Vagina (tissue), 2 donors: ENCODE measurements at places on chromosomes 1 and 21.
A peak's percentile ranks its signal among the peaks of the same experiment; 100 is the strongest.

DNA sequence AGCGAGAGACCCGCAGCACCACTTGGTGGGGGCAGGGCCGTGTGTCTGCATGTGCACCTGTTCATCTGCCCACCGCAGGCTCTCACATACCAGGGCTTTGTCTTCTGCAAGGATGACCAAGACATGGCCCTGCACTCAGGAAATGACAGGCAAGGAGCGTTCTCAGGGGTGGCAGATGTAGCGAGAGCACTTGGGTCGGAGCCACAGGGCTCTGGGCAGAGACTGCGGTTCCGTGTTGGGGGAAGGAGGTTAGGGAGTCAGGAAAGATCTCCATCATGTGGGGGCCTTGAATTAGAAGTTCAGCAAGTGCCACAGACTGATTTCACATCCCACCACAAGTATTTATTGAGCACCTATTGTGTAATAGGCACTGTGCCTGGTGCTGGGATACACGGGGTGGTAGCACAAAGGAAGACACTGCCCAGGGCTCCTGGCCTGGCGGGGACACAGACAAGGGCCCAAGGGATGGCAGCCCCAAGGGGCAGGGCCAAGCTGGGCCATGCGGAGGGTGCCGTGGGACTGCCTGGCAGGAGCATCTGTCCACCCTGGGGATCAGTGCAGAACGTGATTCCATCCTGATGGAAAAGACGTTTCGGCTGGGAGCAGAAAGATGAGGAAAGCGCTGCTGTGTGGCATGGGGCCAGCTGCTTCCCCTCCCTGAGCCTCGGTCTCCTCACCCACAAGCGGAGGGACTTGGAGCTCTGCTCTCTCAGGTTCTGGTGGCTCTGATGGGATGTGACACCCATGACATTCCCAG, 11.4 kb upstream of the SPSB1 start:
- DNase-seq: no peak

GRCh38 chr1:23209770-23210169, 7.5 kb downstream of the HTR1D start:
- no peak for DNase-seq

DNA sequence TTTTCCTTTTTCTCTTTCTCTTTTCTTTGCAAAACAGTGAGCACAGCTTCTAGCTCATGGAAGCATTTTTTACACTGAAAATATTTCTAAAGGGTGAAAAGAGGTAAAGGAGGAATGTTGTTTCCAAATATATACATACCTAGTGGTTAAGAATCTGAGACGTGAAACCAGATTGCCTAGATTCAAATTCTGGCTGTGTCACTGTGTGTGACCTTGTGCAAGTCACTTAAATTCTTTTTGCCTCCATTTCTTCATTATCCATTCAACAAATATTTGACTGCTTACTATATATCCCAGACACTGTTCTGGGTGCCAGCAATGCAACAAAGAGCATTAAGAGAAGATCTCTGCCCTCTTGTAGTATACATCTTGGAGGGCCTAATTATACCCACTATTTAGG, 53.3 kb downstream of the ZFYVE9 start:
- no peak for DNase-seq

- DNase-seq: no peak
Measured at GRCh38 chr1:23103001-23103889, 65.4 kb downstream of the LUZP1 start.

GRCh38 chr1:233253231-233253831, 42.2 kb downstream of the PCNX2 start:
- no peak for DNase-seq

GRCh38 chr1:2493218-2493617, 17.1 kb downstream of the PLCH2 start:
- DNase-seq: no peak

DNA sequence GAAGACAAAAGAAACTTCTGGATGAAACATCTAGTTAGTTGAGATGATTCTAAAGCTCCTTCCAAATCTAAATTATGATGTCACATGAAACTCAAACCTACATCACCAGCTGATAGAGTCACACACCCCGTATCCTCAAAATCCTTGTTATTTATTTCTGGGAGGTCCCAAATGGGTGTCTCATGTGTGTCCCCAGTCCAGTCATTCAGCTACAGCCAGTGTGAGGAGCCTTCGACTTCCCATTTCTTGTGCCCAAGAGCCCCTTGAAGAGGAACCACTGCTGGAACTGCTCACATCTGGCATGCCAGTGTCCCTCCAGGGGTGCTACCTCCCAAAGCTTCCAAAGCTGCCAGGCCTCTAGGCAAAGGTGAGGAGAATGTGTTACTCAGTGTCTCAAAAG, 32.5 kb upstream of the KCNA3 start:
- DNase-seq: no peak

DNA sequence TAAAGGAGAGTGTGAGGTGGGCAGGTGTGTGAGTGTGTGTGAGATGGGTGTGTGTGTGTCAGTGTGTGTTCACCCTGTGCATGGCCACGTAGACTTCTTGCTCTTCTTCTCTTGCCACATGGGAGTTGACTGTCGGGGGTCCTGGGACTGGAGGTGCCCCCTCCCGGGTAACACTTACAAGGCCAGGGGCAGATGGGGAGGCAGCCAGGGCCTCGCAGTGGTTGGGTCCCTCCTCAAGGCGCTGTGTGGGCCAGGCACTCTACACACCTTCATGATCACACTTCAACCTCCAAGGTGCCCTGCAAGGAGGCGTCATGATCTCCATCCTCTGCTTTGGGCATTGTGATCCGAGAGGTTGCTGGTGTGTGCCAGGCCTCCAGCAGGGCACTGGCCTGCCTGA, 2.3 kb downstream of the PLA2G2F start:
- no peak for DNase-seq

- no peak for DNase-seq
Measured at GRCh38 chr1:201302163-201303152, 19.2 kb downstream of the PKP1 start.

DNA sequence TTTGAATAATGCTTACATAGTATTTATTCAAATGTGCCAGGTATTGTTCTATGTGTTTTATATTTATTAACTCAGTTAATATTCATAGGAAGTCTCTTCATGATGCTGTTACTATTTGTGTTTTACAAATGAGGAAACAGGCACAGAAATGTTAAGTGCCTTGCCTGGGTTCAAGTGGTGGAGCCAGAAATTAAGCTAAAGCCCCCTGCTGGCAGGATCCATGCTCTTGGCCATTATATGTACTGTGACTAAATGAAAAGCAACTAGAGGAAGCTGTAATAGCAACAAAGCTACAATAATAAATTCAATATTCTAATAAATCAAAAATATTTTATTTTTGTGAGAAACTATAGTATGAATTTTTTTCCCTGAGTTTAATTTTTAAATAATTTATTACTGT, 30.0 kb downstream of the IARS2 start:
- DNase-seq: no peak

DNA sequence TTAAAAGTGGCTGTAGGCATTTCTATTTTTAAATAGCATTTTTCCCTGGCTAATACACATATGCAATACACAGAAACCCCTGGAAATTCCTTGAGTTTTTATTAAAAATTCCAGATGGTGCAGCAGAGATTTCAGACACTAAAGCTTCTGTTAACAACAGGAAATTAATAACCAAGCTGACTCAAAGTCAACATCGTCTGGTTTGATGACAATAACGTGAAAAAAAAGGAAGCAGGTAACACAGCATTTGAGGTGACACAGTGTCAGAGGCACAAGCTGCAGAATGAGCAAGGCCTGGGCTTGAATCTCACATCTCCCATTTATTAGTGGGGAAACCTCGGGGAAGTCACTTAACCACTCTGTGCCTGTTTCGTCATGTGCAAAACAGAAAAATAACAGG, 64.6 kb upstream of the GJB5 start:
- DNase-seq: no peak

- no peak for DNase-seq
Measured at GRCh38 chr1:15400627-15401026, 9.1 kb upstream of the EFHD2 start.

GRCh38 chr1:37425221-37425620, 49.2 kb upstream of the ZC3H12A start:
- DNase-seq: no peak

GRCh38 chr1:5507340-5507739, 484.9 kb downstream of the NPHP4 start:
- no peak for DNase-seq

DNA sequence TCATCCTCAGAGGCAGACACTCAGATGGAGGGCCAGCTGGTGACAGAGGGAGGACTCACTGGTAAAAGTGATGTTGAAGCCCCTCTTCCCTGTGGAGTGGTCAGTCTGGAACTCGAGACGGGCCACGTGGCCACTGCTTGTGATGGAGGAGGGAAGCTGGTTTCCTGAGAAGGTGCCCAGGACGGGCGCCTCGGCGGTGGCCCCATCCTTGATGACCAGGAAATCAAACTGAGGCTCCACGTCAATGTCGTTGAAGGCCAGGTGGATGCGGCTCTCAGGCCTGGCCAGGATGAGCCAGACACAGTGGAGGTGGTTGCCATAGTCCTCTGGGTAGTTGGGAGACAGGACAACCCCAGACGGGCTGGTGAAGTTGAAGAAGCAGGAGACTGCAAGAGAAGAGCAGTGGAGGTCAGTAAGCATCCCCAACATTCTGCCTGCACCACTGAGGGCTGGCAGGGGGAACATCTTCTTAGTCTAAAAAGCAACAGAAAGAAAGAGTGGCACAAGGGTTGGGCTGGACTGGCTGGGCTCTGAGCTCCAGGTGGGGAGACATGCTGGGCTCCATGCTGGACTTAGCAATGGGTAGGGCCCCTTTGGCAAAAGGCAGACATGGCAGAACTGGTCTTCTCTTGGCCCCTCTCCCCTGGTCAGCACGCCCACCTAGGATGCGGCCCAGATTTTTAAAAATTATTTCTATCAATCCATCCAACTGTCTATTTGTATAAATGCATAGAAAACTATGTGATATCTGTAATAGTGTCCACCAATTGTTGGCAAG, 120.5 kb upstream of the HMGB4 start:
- peak; percentile 70 for DNase-seq
